AG09309 (cell line): ENCODE measurements at places on chromosomes 11 and 22.
A peak's percentile ranks its signal among the peaks of the same experiment; 100 is the strongest.

DNA sequence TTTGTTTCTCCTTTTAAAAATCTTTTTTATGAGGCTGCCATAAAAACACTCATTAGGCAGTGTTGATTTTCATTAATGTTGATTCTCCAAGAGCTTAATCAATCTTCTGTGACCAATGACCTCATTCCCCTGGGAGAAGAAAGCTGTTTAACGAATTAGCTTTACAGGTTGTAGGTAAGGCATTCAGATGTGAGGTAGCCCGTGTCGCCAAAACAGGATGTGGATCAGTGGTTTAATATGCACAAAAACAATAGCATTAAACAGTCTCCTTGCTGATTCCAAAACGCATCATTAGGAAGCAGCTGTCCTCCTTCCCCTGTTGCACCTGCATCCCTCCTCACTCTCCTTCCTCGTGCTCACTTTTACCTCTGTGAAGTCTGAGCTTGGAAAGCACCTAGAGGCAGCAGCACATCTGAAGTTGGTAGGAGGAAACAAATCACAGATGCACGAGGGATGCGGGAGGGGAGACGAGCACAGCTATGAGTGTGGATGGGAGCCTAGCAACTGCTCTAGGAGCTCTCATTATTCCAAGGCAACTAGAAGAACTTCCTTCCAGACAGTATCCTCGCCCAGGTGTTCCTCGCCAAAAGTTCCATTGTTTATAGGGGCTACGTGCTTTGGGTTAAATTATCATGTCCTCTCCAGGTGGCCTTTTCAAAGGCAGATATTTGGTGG, 179.4 kb upstream of the SNX19 start:
- no peak for DNase-seq

GRCh38 chr11:74756571-74756970, 7.9 kb downstream of the RNF169 start:
- DNase-seq, result no peak

DNA sequence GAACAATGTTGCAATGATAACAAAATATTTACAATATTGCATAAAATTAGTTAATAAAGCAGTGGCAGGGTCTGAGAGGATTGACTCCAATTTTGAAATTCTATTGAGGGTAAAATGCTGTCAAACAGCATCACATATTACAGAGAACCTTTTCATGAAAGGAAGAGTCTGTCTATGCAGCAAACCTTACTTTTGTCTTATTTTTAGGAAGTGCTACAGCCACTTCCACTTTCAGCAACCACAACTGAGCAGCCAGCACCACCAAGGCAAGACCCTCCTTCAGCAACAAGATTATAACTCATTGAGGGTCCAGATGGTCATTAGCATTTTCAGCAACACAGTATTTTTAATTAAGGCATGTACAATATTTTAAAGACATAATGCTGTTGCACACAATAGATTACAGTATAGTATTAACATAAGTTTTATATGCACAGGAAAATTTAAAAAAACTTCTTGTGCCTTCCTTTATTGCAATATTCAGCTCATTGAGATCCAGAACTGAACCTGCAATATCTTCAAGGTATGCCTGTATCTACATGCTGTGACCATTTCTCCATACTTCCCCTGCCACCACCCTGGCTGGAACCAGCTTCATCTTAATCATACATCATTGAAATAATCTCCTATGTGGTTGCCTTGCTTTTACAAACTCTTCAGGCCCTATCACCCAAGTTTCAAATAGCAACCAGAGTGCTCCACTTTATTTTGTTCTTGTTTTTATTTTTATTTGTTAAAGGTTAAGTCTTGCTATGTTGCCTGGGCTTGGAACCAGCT, 711.2 kb downstream of the KCNA4 start:
- no peak for DNase-seq

DNA sequence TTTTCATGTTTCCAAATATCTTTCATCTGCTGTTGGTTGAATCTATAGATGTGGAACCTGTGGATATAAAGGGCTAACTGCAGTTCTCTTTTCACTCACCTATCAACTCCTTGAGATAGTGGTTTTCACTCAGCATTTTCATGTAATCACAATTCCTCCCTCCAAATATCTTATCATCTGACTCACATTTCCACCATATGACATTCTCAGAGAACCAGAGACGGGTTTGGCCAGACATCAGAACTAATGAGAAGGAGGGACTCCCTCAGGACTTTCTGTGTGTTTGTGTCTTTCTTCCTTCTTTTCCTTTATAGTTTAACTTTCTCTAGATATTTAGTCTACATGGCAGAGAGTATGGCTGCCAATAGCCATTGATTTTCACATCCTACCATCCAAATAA, 134.8 kb upstream of the DDI1 start:
- no peak for DNase-seq

DNA sequence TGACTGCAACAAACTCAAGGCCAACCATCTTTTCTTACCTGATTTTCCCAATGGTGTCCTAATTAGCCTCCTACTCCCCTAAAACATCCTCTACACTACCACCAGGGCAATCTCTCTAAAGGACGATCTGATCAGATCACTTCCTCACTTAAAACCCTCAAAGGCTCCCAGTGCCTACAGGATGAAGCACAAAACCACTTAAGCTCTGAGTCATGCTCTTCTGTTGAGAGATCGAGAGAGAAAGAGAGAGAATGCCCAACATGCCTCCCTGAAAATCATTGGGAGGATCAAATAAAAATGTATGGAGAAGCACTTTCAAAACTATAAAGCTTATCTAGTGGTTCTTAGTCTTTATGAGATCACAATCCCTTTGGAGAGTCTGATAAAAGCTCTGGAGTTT, 171.1 kb downstream of the CADM1 start:
- peak; percentile 8 for DNase-seq

DNA sequence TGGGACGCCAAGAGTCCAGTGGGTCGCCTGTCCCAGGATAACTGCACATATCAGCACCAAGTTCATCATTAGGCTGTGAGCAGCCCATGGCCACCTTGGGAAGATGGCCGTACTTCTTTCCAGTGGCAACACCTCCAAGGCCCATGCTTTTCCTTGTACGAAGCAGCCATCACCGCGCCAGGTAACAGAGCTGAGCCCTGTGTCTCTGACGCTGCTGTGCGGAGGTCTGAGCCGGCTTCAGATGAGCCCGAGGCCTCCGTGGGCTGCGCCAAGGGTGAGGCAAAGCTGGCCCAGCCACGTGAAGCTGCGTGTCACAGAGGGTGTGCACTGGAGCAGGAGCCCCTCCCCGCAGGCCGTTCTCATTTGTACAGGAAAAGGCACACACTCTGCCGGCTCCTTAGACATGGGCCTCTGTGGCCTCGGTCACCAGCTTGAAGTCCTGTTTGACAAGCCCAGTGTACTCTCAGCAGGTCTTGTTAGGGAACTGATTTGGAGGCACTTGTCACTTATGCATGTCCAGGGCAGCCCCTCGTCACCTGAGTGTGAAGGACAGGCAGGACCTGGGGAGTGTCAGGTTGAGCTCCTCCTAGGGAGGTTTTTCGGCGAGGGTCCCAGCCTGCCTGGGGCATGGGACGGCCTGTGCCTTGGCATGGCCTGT, 401.5 kb downstream of the TBC1D22A start:
- no peak for DNase-seq

DNA sequence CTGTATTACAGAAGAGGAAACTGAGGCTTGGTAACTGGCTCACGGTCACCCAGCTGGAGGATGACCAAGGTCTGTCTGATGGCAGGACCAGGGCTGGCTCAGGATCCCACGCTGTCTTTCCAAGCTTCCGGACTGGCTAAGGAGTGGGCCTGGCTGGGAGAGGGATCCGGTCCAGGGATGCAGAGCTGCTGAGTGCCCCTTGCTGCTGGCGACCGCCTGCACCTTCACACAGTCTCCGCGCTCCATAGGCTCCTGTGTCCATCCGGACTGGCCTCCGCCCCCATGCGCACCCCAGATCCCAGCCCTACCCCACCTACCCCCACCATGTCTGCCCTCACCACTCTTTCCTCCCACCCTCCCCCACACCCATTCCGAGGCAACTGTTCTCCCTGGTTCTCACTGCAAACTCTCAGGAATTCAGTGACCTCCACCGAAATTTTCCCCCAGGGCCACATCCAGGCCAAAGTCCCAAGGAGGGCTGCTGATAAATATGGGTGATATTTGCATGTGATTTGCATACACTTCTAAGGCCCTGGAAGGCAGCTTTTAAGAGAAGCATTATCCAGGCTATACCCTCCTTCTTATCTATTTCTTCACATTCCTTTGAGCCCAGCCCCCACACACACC, 48.5 kb upstream of the SLC35C1 start:
- DNase-seq, result no peak

DNA sequence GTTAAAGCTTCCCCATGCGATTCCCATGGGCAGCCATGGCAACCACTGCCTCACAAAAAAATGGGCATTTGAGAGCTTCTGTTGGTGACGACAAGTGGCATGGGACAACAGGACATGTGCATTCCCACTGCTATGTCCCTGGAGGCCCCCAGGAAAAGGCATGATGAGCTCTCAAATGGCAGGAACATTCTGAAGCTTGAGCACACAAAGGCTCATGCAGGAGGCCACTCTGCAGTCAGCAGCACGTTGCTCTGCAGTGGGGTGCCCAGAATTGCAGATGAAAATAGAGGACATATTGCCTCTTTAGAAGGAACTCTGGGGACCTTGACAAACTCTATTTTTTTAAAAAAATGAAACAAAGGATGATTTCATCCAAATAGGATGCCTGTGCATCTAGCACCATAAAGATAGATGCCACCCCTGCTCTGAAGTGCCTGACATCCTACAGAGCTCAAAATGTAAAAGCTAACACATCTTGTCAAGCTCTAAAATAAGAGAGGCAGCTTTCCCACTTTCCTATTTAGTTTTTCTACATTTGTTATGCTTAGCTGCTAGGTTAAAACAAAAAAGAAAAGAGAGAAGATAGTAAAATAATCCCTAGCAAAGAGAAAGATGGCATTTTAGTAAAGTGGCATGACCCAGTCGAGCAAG, 277.6 kb upstream of the ZC3H12C start:
- DNase-seq, result no peak

DNA sequence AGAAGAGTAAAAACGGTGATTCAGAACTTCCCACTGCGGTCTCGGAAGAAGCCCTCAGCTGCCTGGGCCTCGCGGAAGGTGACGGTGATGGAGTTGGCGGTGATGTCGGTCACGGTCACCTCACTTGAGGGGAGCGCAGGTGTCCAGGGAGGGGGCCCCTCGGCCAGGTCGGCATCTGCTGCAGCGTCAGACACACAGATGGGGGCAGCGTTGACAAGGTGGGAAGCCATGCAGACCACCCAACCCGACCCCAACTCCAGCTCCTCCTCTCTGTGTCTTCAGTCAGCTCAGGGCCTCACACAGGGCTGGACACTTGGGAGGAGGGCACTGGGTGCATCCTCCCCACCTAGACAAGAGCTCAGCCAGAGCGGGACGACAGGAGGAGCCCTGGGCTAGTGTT, 18.6 kb downstream of the CBX7 start:
- no peak for DNase-seq

- no peak for DNase-seq
These were observed 72.6 kb downstream of the CD82 start for GRCh38 chr11:44638032-44638431.

DNA sequence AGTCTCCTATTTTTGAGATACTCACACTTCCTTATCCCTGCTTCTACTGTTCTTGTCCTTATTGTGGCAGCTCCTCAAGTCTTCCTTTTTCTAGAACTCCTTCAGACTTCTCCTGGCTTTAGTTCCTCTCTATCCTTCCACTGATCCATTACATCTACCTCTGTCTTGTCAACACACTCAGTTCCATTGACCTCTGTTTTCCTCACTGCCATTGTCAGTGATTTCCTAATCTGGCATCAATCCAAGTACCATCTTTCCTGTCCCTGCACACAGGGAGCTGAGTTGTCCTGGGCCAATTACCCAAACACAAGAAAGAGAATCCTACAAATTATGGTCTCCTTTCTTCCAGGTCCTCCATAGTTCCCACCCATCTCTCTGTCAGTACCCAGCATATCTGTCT, 27.9 kb upstream of the RIC3 start:
- DNase-seq, result no peak

DNA sequence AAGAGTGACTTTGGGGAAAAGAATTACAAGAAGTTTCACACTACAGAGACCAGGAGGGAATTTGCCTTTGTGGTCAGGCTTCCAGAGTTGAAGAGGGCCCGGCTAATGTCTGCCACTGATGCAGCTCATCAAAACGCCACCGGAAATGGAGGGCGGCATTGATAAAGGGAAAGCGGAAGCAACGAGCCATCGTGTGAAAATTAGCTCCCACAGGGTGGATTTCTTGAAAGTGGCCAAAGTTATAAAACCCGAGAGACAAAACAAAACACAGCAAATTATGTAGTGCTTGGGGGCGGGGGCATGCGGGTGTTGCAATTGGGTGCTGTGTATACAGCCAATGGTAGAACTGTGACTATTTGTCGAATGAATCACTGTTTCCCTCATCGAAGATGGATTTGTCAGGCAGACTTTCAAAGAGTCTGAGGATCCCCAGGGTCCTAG, 113.0 kb downstream of the ADAMTS15 start:
- no peak for DNase-seq

GRCh38 chr22:23204125-23204488, 23.8 kb downstream of the BCR start:
- no peak for DNase-seq

DNA sequence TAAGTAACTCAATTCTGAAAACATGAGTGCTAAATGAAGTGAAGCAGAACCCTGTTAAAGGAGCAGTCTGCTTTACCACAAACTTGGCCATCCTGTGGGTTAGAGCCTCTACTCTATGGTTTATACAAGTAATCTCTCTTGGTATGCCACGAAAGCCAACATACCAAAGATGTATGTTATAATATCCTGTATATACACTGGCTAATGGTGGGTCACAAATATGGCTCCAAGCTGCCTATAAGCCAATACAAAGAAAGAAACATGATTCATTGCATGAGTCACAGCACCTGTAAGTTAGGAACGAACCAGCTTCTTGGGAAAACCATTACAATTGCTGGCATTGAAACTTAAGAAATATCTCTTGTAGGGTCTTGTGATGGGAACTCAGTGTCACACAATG, 16.1 kb downstream of the XRRA1 start:
- DNase-seq, result no peak

- no peak for DNase-seq
These were observed 28.6 kb downstream of the TMEM123 start for GRCh38 chr11:102423936-102424335.

- no peak for DNase-seq
These were observed 4.7 kb downstream of the ZDHHC13 start for GRCh38 chr11:19121646-19122045.

DNA sequence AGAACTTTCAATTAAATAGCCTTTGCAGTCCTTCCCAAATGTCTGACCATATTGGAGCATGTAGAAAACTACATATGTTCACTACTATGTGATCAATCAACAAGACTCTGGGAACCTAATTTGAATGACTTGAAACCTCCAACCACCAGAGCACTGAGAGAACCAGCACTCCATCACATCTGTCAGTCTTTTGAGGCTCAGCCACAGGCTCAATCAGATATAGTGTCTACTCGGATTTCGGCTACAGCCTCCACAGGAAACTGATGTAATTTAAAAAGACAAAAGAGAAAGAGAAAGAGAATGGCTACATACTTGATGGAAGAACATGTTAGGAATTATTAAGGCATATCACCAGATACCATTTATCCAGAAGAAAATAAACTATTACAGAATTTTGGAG, 859.0 kb downstream of the FAM181B start:
- DNase-seq, result no peak

- no peak for DNase-seq
These were observed 977.4 kb upstream of the FAT3 start for GRCh38 chr11:91247009-91247735.
